ENCODE measurements at places on chromosomes 4 and X.

GRCh38 chr4:149987330-149988086 lies 90.7 kb upstream of the DCLK2 start:
- DNase-seq: no peak

DNA sequence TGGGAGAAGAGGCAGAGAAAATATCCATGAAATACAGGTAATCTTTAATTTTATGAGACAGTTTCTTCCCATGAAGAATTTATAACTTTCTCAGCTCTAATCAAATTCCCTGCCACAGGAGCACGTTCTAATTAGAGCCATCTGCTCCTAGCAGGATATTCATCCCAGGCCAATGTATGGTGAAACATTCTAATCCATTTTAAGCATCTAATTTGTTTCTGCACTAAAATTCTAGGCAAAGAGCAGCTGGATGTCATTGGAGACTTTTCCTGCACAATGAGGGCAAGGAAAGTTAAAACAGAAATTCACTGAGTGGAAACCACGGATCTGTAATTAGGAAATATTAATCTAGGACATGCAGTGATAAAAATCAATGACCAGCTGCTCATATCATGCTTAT lies 107.7 kb upstream of the ZFP42 start:
- DNase-seq: no peak

DNA sequence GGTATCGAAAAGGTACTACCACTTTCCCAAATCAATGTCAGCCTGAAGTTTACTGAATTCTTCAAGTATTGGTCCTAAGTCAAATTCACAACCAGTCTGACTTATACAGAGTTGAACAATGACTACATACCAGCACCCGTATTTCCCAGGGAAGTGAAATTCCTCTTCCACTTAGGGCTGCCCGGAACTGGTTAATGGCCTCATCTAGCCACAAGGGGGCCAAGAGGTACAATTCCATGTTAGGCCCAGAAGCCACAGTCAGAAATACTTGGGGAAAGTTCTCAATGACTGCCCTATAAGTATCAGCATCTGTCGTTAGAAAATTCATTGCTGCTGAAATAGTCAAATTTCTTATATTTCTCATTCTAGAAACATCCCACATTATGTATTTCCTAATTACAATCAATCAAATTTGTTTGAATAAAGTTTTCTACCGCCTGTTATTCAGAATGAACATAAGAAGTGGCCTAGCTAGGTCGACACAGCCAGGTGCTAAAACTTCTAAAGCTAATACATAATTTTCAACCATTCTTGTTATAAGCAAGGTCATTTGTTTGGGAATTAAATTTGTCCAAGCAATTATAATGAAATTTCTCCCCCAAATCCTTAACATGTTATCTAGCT lies 5.6 kb upstream of the PCDH7 start:
- DNase-seq: peak; percentile 37

DNA sequence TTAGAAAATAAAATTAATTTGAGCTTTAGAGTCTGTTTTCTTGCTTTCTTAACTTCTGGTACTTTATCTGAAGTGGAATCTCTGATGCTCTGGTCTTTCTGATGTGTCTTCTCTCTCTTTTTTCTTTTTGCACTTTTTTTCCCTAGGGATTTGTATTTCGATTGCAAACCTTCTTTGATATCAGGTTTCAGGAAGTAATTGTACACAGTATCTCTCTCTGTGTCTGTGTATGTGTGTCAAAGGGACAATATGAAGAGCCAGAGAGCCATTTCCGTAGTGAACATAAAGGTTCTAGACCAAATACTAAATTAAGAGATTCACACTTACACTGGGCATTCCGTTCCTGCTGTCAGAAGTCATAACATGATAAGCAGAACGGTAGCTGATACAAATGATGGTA lies 325.0 kb downstream of the PCDH7 start:
- no peak for DNase-seq

- DNase-seq: no peak
Measured at GRCh38 chr4:150355858-150356455, 226.0 kb upstream of the MAB21L2 start.
